Progenitor cell of endocrine pancreas (in vitro differentiated cells): ENCODE measurements at places on chromosomes 2 and 18. TPM values are rescaled to one million over a fixed set of nuclear protein-coding genes. Genes with fewer than 3 reads are reported as not detected.

DNA sequence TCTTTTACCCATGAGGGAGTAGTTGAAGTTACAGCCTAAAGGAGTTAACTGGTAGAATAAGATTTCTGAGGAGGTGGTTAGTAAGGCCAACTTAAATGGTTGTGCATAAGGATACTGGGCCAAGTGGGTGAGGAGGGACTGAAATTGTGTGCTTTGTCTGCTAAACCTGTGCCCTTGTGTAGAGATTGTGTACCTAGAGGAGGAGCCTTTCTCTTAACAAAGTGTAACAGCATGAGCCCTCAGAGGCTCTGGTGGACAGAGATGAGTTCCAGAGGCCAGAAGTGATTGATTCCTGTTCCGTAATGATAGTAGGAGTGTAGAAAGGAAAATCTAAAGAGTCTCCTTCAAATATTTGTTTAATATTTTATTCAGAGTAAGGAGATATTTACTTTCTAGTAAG is 42.9 kb downstream of the OTX1 start:
- H3K27ac ChIP-seq, result no peak overlapping the region
- H3K4me1 ChIP-seq, result no peaks in the 10 kb centered on the region
- H3K4me3 ChIP-seq, result no peak overlapping the region
- no peaks in the 10 kb centered on the region for H3K27me3 ChIP-seq
- H3K36me3 ChIP-seq, result no peaks in the 10 kb centered on the region

DNA sequence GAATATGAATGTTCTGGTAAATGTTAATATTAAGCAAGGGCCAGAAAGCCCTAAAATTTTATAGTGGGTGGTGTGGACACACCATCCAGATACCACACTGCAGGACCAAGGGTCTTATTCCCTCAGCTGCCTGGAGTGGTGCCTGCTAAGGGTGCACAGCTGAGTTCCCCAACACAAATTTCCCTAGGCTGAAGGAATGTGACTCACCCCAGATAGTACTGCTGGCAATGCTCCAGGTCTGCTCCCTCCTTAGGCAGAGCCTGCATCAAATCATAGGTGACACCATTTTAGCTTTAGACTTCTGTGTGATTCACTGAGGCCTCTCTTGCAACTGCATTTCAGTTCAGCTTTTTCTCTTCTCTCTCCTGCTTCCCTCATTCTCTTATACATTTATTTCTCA is 321.1 kb downstream of the SATB2 start:
- H3K4me3 ChIP-seq, result no peak overlapping the region
- no peak overlapping the region for H3K27ac ChIP-seq
- H3K27me3 ChIP-seq, result no peaks in the 10 kb centered on the region
- no peaks in the 10 kb centered on the region for H3K36me3 ChIP-seq
- no peak for DNase-seq

DNA sequence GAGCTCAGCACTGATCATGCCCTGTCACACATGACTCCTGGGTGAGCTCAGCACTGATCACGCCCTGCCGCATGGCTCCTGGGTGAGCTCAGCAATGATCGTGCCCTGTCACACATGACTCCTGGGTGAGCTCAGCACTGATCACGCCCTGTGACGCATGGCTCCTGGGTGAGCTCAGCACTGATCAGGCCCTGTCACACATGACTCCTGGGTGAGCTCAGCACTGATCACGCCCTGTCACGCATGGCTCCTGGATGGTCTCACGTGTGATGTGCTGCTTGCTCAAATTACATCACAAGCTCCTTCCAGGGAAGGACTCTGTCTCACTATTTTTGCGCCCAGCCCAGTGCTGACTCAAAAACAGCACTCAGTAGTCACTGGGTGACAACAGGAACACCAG is 258.0 kb downstream of the HDAC4 start:
- no peaks in the 10 kb centered on the region for H3K27me3 ChIP-seq
- H3K4me1 ChIP-seq, result peaks cover 4% of the 10 kb centered on the region
- peaks cover 12% of the 10 kb centered on the region for H3K36me3 ChIP-seq
- H3K4me3 ChIP-seq, result no peak overlapping the region

The MYL1 gene
- not detected in 2 replicates for total RNA-seq
